Daoy (cell line): ENCODE measurements at places on chromosomes 16 and 17.

DNA sequence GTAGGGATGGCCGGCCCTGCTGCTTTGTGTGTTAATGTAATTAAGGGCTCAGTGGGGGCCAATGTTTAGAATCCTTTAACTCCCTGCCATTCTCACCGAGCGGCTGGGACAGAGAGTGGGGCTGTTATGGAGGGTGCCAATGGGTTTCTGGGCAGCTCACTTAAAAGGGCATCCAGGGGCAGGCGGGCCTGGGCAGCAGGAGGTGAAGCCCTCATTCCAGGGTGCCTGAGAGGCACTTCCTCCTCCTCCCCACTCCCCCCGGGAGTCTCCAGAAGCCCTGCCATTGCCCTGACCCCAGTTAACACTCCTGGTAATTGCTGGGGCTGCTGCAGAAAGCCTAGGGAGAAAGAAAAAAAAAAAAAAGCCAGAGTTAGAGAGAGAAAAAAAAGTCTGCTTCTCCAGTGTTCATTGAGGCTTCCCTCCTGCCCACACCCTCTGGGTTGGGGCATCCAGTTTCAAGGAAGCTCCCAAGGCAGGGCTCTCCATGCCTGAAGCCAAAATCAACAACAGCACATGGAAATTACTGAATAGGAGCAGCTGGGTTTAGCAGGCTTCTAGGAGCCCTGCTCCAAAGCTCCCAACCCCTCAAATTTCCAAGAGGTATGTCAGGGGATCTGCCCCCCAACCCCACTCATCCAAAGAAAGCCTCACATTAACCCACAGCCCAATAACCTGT lies 28.0 kb downstream of the CUEDC1 start:
- peak; percentile 79 for DNase-seq

DNA sequence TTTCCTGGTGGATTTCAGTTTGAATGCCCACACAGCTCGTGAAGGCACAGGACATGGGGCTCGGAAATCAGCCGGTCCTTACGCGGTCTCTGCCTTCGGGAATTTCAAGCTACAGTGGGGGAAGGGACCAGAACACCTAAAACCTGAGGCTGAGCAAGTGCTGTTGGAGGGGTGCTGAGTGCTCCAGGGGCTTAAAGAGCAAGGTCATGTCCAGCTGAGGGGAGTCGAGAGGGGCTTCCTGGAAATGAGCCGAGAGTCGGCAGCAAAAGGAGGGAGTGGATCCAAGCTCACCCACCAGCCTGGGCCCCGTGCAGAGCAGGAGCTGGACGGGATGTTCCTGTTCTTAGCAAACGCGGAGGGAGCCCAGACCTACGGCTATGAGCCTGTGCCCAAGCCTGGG lies 73.2 kb upstream of the RPL38 start:
- DNase-seq: no peak

GRCh38 chr17:4394208-4395110 lies 28.0 kb upstream of the UBE2G1 start:
- no peak for DNase-seq

GRCh38 chr16:24909856-24910255 lies 64.1 kb downstream of the SLC5A11 start:
- no peak for DNase-seq

DNA sequence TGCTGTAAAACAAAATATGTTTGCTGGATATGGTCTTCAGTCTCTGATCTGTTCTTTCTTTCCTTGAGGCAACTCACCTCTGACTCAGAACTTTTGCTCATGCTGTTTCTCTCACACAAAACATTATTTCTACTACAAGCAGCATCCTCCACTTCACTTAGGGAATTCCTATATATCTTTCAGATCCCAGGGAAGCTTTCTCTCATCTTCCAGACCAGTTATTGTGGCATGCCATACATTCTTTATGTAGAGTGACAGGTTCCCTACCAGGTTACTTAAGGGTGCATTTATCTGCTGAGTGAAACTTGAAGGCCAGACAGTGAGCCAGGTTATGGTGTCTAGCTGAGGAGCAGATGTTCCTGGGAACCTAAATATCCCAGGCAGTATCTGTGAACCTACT lies 1226.0 kb downstream of the CDH8 start:
- DNase-seq: no peak

- DNase-seq: peak; percentile 72
Measured at GRCh38 chr17:36149296-36149820, 27.1 kb downstream of the TBC1D3B start.

DNA sequence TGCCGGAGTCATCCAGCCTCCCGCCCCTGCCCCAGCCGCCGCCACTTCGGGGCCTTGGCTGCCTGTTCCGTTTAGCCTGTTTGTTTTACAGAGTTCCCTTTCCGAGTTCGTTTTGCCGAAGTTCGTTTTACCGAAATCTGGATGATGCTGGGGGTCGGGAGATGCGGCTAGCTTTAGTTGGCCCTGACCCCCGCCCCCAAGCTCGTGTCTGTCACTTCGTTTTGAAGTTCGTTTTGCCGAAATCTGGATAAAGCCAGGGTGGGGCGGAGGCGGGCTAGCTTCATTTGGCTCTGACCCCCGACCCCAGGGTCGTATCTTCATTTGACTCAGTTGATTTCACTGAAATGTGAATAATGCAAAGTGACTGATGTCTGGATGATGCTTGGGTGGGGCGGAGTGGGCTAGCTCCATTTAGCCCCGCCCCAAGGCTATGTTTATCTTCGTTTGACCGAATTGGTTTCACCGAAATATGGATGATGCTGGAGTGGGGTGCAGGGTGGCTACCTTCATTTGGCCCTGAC lies 591 bp downstream of the PSMD7 start:
- peak; percentile 33 for DNase-seq

DNA sequence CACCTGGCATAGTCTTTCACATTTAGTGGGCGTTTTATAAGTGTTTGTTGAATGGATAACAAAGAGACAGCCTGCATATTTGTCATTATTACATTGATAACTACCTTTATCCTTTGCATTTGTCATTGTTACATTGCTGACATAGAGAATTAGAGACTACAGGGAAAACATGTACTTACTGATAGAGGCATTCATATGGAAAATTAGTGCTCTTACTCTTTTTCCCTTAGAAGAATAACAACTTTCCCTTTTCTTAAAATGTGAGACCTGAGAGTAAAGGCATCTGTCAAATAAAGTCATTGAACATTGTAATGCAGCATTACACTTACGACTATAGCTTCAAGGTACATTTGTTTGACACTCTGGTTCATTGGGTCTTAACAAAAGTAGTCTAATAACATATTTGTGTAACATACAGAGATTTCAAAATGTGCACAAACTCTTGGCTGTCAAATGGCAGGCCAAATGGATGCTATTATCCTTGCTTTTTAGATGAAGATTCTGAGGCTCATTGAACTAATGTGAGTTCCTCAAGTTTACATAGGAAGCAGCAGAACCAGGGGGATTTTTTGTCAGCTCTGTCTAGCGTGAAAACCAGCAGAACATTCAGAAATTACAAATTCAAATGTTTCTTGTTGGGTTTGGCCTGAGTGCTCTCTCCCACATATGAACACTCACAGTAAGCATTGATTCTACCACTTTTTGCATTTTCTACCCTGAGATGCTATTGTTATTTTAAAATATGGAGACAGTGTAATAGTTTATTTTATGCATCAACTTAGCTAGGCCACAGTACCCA lies 28.5 kb downstream of the SMIM36 start:
- no peak for DNase-seq

GRCh38 chr16:85992779-85993178 lies 93.8 kb downstream of the IRF8 start:
- DNase-seq: no peak

DNA sequence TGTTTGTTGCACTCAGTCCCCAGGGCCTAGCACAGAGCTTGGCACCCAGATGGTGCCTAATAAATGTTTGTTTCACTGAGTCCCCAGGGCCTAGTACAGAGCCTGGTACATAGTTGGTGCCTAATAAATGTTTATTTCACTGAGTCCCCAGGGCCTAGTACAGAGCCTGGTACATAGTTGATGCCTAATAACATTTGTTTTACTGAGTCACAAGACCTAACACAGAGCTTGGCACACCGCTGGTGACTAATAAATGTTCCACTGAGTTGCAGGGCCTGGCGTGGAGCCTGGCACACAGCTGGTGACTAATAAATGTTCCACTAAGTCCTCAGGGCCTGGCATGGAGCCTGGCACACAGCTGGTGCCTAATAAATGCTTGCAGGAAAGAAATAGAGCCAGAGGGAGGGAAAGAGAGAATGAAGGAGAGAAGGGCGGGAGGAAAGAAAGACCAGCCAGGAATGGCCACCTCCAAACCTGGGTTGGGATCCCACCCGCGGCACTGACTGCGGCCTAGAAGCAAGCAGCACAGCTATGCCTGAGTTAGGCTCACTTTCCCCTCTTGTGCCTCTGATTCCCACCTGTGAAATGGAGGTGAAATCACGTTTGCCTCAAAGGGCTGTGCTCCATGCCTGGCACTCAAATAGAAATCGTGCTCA lies 7.5 kb downstream of the SLC5A11 start:
- no peak for DNase-seq

DNA sequence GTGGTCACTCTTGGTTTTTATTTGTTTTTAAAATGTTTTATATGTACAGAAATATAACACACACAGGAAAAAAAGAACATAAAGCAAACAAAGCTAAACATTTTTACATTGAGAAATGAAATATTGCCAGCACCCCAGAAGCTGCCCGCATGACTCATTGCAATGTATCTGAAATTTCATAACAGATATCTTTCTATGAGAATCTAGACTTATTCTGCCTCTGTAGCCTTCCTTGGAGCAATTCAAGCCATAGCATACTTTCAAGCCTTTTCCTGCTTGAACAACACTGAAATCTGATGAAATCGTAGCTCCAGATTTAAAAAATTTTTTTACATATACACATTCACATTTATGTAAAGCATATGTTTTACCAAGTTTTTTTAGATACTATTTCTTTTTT lies 86.9 kb downstream of the RBBP6 start:
- no peak for DNase-seq

- DNase-seq: peak; percentile 75
Measured at GRCh38 chr17:75130632-75131277, 787 bp downstream of the NT5C start.

- DNase-seq: no peak
Measured at GRCh38 chr16:28063591-28064061, at the start of gene GSG1L. GSG1L (minus strand) TSS chr16:28063714; CDS start chr16:28063424, 290 bp downstream.

DNA sequence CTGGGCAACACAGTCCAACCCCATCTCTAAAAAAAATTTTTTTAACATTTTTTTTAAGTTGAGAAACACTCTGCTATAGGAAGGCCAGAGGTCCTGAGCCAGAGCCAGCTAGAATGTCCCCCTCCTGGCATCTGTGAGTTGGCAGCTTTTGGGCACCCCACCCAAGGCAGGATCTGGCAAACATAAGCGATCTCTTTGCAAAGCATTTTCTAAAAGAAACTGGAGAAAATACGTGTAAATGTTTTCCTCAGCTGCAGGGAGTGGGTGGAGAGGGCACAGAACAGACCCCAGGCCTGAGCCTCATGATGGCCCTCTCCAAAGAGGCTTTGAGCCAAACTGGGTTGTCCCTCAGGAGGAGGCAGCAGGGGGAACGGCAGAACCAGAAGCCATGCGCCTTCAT lies 11.7 kb downstream of the CAVIN1 start:
- no peak for DNase-seq

DNA sequence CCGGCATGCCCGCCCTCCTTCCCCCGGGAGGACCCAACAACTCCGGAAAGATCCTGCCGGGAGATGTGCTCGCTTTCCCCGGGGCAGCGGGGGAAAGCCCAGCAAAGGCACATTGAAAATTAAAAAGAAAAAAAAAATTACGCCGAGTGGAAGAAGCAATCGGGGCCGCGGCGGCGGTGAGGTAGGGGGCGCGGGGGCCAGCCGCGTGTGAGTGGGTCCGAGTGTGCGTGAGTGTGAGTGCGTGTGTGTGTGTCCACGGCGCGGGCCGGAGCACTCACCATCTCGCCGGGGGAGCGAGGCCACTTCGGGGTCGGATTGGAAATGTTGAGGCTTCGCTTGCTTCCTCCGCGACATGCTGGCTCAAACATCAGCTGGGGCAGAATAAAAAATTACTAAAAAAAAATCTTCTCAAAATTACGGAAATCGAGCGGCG lies at the start of gene SALL1:
SALL1 (minus strand) TSS at position 383 of the 433 bp plus-strand sequence; CDS start at position 354, 29 bp downstream.
- peak; percentile 34 for DNase-seq

GRCh38 chr17:46766493-46767491 lies 51.7 kb downstream of the WNT3 start:
- peak; percentile 28 for DNase-seq

GRCh38 chr17:43958748-43959352 lies 5.1 kb upstream of the PYY start:
- DNase-seq: no peak

DNA sequence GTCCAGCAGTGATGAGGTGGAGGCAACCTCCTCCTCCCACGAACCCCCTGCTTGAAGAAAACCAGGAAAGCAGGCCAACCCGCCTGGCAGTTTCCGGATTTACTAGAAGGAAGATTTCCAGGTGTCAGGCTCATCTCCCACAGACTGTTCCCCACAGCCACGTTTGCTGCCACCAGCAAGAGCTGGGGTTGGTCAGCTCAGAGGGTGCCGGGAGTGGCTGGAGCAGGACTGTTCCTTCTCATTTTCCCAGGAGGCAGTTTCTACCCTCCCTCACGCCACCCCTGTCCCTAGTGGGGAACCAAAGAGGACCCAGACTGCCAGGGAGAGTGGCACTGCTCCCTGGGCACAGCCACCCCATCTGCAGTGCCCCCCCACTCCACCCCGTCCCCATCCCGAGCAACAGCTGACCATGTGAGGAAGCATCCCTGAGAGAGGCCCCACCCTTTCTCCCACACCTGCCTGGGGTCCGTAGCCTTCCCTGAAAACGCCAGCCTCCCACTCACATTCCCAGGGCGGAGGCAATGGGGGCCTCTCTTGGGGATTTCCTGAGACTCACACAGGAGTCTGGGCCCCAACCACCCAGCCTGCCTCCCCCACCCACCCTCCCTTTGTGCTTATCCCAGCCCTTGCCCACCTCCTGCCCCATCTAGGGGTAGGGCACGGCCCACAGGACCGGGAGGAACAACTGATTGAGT lies 5.9 kb downstream of the KRT17 start:
- peak; percentile 25 for DNase-seq

GRCh38 chr17:50872710-50873424 lies 6.7 kb upstream of the TOB1 start:
- DNase-seq: peak; percentile 45

DNA sequence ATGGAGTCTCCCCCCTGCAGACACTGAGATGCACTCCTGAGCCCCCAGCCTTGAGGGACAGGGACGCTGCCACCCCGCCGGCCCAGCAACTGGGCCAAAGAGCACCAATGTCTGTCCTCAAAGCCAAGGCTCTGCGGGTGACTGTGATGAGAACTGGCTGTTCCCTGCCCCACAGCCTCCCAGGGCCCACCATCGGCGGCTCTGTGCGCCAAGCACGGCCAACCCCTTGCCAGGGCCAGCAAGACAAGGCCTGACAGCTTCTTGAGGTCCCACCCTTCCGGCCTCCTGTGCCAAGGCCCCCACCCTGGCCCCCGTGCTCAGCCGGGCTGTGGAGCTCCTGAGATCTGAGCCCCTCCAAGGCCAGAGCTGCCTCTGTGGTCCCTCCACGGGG lies 34.2 kb upstream of the PABPN1L start:
- no peak for DNase-seq

DNA sequence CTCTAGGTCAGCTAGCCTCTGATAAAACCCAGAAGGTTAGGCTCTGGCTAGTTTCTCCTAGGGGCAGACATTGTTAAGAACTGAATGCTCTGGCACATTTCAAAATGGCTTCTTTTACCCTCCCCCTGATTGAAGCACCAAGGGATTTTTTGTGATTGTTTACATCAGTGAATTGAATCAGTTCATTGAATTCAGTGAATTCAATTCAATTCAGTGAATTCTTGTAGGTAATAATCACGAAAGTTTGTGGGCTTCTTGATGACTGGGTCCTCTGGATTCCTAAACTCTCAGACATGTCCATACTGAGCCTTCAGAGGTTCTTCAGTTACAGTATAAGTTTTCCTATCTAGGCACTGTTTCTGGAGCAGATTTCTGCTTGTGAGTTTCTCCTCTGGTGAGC lies 135.2 kb upstream of the ELAC2 start:
- no peak for DNase-seq
